Erythroblast (primary cell): ENCODE measurements at places on chromosomes 11 and 22.
A peak's percentile ranks its signal among the peaks of the same experiment; 100 is the strongest.

- no peak for DNase-seq
These were observed 109.8 kb upstream of the BID start for GRCh38 chr22:17884084-17884483.

- no peak for DNase-seq
These were observed 31.2 kb upstream of the RASL10A start for GRCh38 chr22:29346659-29347058.

DNA sequence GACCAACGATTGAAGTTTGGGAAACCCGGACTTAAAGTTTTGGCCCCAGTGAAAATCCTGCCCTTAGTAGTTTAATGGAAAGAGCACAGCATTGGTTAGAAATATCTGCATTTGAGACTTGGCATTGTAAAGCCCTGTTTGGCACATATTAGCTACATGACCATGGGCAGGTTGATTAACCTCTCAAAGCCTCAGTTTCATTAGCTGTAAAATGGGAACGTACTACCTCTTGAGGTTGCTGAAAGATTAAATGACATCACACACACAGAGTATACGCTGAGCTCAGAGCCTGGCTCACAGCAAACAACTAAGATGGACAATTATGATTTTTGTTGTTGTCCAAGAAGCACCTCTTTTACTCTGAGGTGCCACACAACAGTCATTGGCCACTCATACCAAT, 153.0 kb upstream of the TIMP3 start:
- DNase-seq, result no peak

DNA sequence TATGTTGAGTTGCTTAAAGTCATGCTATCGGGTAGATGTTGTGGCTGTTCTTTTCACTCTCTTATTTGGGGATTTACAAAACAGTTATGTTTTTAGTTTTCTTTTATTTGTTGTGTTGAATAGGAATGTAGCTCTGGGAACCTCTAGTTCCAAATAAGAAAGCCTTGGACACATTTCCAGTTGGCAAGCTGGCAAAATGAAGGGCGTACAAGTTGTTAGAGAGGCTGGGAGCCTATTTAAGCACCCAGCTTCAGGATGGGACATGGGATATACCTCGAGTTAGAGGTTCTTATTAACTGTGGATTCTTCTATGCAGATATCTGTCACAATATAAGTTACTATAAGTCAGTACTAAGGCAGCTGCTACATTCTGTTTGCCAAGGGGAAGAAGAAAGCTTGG, 22.8 kb downstream of the PPARA start:
- DNase-seq, result no peak

- DNase-seq, result no peak
These were observed 15.9 kb upstream of the MUC6 start for GRCh38 chr11:1052133-1053011.

GRCh38 chr11:92859156-92859690, 110.2 kb upstream of the MTNR1B start:
- DNase-seq, result no peak

GRCh38 chr11:12276831-12277475, 100.4 kb upstream of the PARVA start:
- no peak for DNase-seq

GRCh38 chr22:50460938-50461337, 13.9 kb downstream of the SBF1 start:
- DNase-seq, result no peak

DNA sequence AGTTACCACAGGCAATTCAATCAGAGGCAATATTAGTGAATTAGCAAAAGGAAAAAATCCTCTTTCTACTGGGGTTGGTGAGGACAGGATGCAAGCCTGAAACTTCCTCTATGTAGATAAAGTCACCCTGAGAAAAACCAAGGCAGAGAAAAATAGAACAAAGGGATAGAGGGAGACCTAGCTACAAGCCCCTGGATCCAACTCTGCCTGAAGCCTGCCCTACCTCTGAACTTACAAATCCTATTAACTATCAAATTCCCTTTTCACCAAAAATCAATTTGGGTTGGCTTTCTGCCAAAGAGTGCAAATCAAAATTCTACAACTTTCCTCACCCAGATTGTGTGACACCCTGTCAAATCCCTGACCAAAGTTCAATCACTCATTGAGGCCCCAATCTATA, 161.3 kb downstream of the LARGE1 start:
- no peak for DNase-seq

DNA sequence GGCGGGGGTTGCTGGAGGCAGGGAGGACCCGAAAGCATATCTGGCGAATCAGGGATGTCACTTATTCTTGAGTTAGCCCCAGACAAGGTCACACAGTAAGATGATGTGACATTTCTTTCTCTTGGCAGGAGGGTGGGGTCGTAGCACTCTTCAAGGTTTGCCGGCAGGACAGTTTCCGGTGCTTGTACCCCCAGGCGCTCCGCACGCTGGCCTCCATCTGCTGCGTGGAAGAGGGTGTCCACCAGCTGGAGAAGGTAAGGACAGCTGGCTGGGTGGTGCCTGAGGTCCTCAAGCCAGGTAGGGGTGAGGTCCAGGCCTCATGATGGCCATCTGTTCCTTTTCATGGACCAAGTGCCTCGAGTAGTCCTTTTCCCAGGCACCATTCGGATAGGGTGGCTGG, 86.0 kb downstream of the INSC start:
- no peak for DNase-seq

DNA sequence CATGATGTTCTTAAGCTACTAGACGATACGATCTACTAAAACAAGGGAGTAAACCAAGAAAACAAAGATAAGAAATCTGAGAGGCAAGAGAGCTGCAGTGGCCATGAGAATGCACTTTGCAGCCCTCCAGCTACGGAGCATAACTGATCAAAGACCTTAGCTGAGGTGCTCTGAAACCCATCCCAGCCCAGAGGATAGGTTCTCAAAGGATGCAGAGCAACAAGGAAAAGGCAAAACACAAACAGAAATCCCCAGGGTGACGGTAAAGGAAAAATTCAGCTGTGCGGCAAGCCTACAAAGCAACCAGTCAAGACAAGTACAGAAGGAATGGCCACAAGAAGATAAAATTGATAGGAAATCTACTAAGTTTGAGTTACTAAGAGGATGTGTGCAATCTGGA, 32.5 kb upstream of the CFAP300 start:
- DNase-seq, result no peak

DNA sequence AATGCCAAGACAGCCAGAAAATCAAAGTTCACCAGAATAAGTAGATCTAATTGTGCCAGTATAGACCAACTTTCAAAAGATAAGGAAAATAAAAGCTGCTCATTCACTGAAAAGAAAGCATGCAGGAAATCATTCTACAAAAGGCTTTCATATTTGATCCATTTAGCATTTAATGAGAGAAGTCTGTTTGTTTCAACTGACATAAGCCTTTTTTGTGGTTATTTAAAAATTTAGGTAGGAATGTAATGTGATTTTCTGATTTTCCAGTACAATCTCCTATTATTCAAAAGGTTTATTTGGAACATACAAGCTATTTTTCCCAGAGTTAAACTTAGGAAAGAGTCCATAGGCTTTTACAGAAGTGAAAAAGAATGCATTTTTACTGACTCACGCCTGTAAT, 92.7 kb downstream of the SBF2 start:
- DNase-seq, result no peak

DNA sequence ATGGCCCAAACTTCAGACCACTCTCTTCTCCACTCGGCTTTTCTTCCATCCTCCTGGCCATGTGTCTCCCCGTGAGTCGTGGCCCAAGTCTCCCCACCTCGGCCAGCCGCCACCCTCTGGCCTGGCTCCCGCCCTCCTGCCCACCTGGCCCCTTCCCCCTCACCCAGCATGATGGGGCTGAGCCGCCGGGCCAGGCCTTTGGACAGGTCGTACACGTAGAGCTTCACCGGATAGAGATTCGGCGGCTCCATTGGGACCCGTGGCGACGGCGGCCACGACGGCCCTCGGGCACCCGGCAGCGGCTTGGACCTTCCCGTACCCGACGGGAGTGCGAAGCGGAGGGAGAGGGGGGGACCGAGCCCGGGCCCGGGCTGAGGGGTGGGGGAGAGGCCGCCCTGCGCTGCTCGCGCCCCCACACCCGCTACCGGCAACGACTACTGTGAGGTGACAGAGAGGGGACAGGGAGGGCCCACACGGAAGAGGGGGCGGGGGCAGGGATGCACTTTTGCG, at the start of gene DESI1:
TSS of gene DESI1 (minus strand) at position 455 of the 510 bp plus-strand sequence. CDS start at position 251, 204 bp downstream.
- DNase-seq, result no peak

- peak; percentile 27 for DNase-seq
These were observed 40.3 kb downstream of the ALX4 start for GRCh38 chr11:44269369-44270351.

DNA sequence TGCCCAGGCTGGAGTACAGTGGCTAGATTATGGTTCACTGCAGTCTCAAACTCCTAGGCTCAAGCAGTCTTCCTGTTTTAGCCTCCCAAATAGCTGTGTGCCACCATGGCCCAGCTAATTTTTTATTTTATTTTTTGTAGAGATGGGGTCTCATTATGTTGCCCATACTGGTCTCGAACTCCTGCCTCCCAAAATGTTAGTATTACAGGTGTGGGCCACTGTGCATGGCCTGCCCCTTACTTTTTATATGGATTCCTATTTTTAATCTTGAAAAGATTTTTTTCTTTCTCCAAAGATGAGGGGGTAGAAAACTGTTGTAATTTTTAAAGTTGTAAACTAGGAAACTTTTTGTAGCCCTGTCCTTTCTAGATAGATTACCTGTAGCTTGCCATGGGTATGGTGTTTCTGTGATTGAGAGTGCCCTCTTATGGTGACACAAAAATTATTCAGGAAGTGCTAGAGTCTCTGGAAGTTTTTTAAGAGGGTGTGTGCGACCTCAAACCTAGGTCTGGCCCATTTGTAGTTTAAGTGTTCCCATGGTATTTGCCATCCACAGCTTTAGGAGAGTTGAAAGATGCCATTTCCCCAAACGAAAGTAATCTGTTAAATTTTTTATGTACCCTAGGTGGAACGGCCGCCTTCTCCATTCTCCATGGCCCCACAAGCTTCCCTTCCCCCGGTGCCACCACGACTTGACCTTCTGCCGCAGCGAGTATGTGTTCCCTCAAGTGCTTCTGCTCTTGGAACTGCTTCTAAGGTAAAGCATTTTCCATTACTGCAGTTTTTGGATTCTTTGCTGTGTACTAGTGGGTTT, 32.4 kb downstream of the MCAM start:
- DNase-seq, result peak; percentile 25

GRCh38 chr22:50621948-50622722, 5.8 kb downstream of the ARSA start:
- DNase-seq, result no peak

- DNase-seq, result no peak
These were observed 90.2 kb upstream of the ALKBH3 start for GRCh38 chr11:43790444-43790794.

- no peak for DNase-seq
These were observed 480 bp downstream of the PLEKHA7 start for GRCh38 chr11:17013548-17014320.

DNA sequence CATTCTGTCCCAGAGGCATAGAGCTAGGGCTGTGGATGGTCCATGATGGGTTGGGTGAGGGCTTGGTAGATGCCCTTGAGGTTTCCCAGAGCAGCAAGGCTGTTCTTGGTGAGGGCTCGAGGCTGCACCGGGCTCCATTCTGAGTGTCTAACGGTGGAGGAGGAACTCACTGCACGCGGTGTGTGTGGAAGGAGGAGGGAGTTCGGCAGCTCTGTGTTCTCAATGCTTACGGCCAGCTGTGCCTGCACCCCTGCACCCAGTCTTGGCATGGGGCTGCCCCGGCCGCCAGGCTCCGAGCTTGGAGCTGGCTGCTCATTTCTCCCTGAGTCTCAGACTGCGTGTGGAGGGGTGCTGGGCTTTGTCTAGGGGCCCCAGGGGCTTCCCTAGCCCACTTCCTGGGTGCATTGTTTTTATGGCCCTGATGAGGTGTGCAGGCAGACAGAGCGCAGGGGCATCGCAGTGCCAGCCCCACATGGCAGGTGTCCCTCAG, 1247.1 kb downstream of the BRD1 start:
- no peak for DNase-seq

DNA sequence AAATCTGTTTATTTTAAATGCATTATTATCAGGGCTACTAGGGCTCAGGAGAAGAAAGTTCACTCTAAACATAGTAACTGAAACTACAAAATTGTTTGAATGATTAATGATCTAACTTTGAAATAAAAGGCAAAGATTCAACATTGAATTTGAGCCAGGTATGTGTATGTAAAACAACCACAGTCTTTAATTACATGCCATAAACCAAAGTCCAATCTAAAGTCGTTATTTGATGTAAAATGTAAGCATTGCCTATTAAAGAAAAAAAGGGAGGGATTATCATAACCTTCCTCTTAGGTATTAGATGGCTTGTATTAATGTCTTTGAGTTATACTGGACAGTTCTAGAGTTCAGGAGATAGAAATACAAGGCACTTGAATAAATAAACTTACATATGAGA, 25.2 kb upstream of the PANX1 start:
- no peak for DNase-seq

- DNase-seq, result no peak
These were observed 5.7 kb upstream of the PDE3B start for GRCh38 chr11:14637868-14638409.

DNA sequence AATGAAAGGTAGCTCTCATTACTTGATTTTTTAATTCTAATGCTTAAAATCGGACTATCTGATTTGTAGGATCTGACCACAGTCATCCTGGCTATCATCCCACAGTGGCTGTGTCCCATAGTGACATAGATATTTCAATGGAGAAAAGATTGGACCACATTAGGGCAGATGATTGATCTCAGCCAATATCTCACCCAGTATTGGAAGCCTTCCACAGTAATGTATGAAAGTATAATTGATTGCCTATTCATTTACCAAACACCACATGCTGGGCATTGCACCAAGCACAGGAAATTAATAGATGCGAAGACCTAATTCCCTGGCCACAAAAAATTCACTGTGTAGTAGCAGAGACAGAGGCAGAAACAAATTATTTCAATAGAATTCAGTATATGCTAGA, 37.6 kb downstream of the FZD4 start:
- DNase-seq, result no peak

GRCh38 chr11:18324381-18324780, 2.0 kb downstream of the GTF2H1 start:
- DNase-seq, result peak; percentile 47

DNA sequence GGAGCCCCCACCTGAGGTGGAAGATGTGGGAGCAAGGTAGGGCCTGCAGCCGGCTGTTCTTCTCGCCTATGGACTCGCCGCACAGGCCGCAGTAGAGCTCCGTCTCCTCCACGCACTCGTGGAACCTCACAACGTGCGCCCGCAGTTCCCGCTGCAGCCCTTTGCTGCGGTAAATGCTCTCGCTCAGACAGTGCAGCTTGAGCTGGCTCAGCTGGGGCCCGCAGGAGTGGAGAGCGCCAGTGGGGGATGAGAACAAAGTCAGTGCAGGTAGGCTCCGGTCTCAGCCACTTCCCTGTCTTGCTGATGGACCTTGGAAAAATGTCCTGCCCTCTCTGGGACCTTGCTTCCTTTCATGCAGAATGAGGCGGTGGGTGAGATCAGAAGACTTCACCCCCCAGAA, 10.2 kb downstream of the RAPSN start:
- no peak for DNase-seq
